ENCODE measurements at places on chromosomes 2 and 18.

GRCh38 chr2:10835052-10835970, 22.7 kb upstream of the PDIA6 start:
- no peak for DNase-seq

GRCh38 chr2:73069855-73070642, 1.5 kb downstream of the SFXN5 start:
- DNase-seq: no peak

GRCh38 chr2:54065411-54065810, 50.0 kb upstream of the ACYP2 start:
- DNase-seq: peak; percentile 80

DNA sequence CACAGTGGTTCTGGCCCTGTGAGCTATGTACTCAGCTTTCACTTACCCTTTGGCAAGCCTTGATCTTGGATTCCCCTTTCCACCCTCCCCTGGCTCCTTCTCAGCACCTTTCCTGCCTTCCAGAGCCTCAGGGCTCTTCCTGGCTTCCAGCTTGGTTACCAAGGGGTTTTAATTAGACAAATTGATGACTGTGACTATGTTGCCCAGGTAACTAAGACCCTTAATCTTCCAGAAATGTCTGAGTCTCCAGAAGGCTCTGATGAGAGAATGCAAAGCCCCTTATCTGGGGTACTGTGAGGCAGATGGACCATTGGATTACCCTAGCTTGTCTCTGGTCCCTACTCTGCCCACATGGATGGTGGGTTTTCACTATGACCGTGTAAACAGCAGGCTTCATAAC, 174.2 kb downstream of the LOXHD1 start:
- no peak for DNase-seq

All from GM04504 (cell line).